ENCODE measurements at places on chromosomes 1 and 21. TPM values are rescaled to one million over a fixed set of nuclear protein-coding genes. Genes with fewer than 3 reads are reported as not detected.

DNA sequence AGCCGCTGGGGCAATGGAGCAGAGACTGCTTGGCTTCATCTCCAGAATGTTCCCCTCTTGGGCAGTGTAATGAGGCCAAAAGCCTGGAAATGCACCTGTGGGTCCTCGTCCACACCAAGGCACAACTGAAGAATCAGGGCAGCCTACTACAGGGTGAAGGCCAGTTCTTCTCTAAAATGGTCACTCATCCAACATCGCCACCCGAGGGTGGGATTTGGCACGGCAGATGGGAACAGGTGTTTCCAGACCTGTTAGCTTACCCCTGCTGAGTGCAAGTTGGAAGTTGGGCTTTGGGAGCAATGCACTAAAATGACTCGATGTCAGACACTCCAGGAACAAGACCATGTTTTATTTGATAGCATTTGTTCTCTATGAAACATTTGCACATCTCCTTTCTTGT lies 543.7 kb downstream of the NPHP4 start:
- no peak for DNase-seq

DNA sequence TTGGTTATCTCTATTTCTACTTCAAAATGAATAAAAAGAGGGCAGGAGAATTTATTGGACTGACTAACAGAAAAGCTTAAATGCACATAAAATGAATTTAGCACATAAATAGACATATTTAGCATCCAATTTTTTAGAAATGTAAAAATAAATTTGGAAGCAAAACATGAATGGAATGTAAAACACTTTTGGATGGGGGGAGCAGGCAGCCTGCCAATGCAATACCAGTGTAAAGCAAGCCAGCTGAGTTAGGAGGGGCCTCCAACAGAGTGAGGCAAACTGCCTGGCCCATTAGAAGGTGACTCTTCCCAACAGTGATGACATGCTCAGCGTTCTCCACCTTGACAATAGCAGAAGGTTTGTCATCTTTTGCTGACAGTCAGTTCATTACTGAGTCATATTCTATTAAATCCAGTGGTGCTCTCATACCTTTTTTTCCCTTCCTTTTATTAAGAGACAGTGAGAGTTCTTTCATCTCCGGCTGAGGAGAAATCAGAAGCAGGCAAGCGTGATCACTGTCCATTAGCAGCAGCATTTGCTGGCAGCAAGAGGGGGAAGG lies 19.5 kb upstream of the EXO1 start:
- no peak for DNase-seq

The CCDC30 gene
- 0.76 TPM for total RNA-seq

- no peak for DNase-seq
These were observed 41.0 kb upstream of the EPS15 start for GRCh38 chr1:51560034-51560433.

The PTPRC gene
- 62.9 TPM for total RNA-seq

The CYP4Z1 gene
- not detected for total RNA-seq

The HCRTR1 gene
- total RNA-seq, result not detected

GRCh38 chr1:182672487-182672836 lies 11.9 kb downstream of the RGS8 start:
- no peak for DNase-seq

GRCh38 chr1:41430582-41430981 lies 53.9 kb downstream of the EDN2 start:
- DNase-seq, result no peak

The TDRD5 gene
- total RNA-seq, result 0.33 TPM

DNA sequence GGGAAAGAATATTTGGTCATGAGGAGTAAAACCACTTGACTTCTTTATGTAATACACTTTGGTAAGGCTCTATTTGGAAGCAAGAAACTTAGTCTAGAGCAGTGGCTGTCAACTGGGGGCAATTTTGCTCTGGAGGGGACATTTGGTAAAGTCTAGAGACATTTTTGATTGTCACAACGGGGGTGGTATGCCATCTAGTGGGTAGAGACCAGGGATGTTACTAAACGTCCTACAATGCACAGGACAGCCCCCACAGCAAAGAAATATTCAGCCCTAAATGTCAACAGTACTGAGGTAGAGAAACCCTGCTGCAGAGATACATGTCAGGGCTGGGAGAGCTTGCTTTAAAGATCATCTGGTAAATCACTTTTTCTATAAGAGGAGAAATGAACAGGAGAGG lies 13.5 kb downstream of the FUCA1 start:
- DNase-seq, result no peak

DNA sequence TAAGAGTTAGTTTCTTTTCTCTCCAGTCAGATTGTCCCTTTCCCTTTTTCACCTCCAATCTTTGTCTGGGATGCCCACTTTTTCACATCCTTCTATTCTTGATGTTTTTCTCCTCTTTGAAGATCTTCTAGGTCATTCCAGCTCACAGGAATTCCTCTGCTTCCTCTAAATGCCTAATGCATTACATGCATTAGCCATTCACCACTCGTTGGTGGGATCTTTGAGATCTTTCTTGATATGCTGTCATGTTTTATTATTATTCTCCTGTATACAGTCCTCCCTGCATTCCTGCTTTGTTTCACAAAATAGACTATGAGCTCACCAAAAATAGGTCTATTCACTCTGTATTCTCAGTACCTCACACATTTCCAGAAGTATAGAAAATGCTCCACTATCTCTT lies 129.0 kb downstream of the LYPLAL1 start:
- no peak for DNase-seq
